ENCODE measurements at places on chromosomes 1 and 21.

DNA sequence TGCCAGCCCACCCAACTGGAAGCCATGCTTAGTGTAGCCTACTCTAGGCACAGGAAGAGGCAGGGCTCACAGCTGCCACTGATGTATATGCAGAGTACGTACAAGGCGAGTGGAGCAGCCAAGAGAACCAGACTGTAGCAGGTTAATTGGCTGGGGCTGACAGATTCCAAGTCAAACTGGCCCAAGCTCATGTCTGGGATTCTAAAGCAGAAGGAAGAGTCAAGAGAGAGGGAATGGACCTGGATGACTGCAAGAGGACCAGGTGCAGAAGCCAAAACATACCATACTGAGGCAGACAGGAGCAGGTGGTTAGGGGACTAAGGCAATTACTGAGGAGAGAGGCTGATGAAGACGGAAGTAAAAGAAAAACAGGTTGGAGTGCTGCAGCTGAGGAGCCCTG lies 51.3 kb upstream of the LRRN2 start:
- DNase-seq: no peak

GRCh38 chr1:209816923-209817322 lies 10.8 kb upstream of the UTP25 start:
- DNase-seq: no peak

GRCh38 chr1:223811634-223812101 lies 34.1 kb downstream of the TP53BP2 start:
- DNase-seq: no peak

DNA sequence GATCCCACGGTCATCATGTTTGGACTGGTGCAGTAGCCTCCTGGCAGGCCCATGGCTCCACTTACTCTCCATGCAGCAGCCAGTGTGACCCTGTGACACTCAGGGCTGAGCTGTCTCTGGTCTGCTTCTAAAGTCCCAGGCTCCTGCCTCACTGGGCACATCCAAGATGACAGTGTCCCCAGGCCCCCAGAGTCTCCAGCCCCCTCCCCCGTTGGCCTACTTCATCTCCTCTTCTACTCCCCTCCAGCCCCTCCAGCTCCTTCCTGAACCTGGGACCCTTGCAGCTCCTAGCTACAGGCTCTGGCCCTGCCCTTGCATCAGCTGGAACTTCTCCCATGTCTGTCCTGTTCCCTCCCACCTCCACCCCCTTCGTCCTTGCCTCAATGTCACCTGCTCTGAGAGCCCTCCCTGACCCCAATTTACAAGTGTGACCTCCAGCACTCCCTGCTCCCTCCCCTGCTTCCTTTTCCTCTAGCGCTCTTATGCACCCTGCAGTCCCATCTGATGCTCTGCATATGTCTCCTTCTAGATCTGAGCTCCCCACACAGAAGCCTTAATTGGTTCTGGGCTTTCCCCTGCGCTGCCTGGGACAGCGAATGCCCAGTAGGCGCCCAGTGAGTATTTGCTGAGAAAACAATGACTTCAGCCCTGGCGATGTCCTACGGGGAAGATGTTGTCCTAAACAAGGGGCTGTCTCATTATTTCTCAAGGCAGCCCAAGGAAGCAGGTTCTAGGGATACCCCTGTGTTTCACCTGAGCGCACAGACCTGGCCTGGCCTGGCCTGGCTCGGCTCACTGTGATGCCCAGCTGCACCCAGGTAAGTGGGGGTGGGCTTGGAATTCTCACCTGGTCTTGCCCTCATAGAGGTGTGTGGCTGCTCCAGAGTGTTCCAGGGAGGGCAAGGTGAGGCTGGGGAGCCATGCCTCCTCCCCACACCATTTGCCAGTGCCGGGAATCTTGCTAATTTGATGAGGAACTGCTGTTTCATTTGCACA lies 600.6 kb downstream of the PTPRU start:
- no peak for DNase-seq

GRCh38 chr21:34046917-34047316 lies 26.5 kb upstream of the MRPS6 start:
- no peak for DNase-seq

- DNase-seq: no peak
Measured at GRCh38 chr1:234600418-234601281, 9.3 kb downstream of the IRF2BP2 start.

DNA sequence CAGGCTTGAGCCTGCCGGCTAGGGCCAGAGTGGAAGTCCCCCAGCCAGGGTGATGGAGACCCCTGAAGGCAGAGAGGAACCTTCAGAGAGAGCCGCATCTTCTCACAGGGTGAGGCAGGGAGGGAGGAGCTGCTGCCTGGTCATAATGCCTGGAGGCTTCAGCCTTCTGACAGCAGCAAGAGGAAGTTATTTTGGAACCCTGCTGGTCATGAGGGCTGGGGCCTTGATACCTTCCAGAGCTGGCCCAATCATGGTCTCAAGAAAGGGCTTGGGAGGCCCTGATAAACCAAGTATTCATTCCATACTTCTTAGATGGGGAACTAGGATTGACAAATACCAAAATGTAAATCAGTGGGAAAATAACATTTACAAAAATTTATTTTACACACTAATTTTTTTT lies 26.6 kb upstream of the MPZL1 start:
- no peak for DNase-seq

GRCh38 chr1:204574865-204575163 lies 58.6 kb downstream of the MDM4 start:
- no peak for DNase-seq

GRCh38 chr1:179296356-179297104 lies 2.9 kb downstream of the SOAT1 start:
- DNase-seq: no peak

DNA sequence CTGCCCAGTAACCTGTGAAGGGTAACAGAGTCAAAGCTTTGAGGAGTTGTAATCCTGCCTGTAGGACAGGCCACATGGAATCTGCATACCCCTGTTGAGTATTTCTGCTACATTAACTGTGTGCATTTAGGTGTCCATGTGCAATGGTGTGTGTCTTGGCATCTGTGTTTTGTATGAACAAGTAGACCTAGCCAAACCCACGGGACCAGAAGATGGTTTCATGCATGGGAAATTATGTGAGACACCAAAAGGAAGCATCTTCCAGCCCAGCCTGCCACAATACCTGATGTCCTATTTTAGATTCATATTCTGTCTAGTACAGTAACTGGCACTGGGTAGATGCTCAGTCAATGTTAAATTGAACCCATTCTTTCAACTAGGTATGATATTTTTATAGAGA lies 70.8 kb upstream of the KCND3 start:
- no peak for DNase-seq

- DNase-seq: no peak
Measured at GRCh38 chr1:240464099-240464498, 147.9 kb downstream of the GREM2 start.

GRCh38 chr1:37776946-37777516 lies 12.1 kb upstream of the EPHA10 start:
- DNase-seq: no peak

All from T-helper 22 cell (primary cell).